ENCODE measurements at places on chromosomes 1 and 21.

- DNase-seq, result no peak
Observed at GRCh38 chr1:6757719-6758435, 27.4 kb upstream of the CAMTA1 start.

DNA sequence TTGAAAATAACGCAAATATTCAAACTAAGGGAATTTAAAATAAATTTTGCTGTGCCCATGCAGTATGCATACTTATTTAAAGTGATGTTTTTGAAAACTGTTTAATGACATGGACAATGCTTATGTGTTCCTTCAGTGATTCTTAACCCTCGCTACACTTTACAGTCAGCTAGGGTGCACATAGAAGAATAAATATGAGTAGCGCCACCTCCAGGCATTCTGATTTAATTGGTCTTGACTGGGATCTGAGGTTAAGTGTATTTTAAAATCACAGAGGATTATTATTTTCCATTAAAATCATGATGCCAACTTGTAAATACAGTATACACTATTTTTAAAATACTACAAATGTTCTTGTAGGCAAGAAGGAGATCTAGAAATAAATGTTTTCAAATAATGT, 373.5 kb upstream of the ADGRL4 start:
- DNase-seq, result no peak

DNA sequence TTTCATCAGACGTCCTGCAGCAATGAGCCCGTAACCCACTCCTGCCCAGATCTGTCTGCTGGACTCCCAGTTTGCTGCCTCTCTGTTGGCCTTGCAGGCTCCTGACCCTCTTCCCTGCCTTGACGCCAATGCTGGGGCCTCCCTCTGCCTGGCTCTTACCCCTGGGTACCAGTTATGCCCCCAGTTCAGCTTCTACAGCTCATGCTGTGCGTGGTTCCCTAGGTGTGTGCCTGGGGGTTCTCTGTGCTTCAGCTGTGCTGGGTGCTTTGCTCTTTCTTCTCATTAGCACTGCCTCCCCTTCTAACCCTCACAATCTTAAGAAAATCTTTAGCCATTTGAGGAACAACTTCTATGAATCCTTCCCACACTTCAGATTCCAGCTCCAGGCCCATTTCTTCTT, 151.4 kb downstream of the ZSCAN20 start:
- no peak for DNase-seq

DNA sequence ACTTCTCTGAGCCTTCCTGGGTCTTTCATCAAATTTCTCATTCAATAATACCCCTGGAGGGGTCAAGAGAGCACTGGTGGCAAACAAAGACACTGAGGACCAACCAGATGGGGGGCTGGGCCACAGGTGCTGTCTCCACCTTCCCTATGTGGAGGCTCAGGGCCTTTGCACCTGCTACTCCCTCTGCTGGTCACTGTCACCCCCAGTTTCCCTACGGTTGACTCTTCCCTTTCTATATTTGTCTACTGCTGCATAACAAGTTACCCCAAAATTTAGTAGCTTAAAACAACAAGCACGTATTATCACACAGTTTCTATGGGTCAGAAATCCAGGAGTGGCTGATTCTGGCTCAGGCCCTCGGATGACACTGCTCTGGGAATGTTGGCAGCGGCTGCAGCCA, 138.8 kb upstream of the RUNX3 start:
- DNase-seq, result no peak

- DNase-seq, result no peak
Observed at GRCh38 chr1:66351478-66351877, 182.5 kb upstream of the SGIP1 start.
